ENCODE measurements at places on chromosomes 4 and X.

- DNase-seq = no peak
Observed at GRCh38 chrX:8194216-8194615, 23.1 kb upstream of the VCX2 start.

- no peak for DNase-seq
Observed at GRCh38 chr4:157076578-157076947, 613 bp downstream of the GLRB start.

GRCh38 chr4:29756966-29757365 lies 963.2 kb upstream of the PCDH7 start:
- no peak for DNase-seq

- DNase-seq = peak; percentile 65
Observed at GRCh38 chr4:127400731-127401346, 231.9 kb upstream of the INTU start.

GRCh38 chr4:41323706-41324105 lies 67.0 kb downstream of the UCHL1 start:
- DNase-seq = no peak

DNA sequence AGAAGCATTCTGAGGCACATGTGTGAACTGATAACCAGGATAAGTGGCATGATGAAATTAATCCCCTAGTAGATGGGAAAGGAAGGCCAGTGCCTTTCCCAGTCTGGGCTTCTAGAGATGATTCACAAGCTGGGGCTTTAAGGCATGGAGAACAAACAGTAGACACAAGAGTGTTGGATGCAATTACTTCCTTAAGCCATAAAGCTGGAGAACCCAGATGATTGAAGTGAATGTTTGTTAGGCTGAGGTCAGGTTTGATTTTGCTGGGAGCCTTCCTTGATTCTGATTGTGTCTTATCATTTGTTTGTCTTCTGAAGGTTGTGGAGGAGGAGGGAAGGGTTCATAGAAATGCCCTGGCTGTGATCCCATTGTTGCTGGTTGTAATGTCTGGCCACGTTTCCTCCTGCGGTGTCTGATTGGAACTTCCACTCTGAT lies 125.2 kb downstream of the NHS start:
- peak; percentile 28 for DNase-seq

- DNase-seq = no peak
Observed at GRCh38 chr4:144894573-144894972, 203.4 kb downstream of the ANAPC10 start.

DNA sequence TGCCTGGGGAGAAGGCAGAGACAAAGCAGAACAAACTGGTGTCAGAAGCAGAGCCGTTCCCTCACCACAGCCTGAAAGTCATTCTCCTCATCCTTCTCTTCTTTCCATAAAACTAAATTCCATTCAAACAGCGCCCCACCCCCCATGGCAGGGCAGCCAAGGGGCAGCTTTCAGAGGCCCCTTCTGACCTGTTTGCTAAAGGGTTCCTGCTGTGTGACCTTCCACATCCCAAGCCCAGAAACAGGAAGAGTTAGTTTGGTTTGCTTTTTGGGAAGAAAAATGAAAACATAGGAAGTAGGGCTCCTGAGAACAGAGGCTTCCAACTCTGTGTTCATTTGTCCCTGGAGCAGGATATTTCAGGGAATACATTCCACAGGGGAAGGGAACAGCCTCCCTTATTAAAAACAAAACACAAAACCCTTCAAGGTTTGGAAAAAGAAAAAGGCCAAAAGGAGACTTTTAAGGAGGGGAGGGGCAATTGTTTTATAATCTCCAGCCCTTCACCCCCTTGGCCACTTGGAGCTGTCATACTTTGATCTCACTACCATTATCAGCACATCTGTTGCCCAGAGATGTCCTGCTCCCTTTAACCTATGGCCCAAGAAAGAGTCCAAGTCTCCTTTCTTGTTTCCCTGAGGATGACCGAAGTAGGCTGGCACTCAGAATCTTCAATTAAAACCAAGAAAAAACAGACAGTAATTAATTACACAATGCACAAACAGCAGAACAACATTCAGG lies 25.3 kb downstream of the STARD8 start:
- no peak for DNase-seq

GRCh38 chr4:66855956-66856355 lies 689.3 kb downstream of the CENPC start:
- DNase-seq = no peak

GRCh38 chrX:100654261-100654660 lies 10.3 kb downstream of the SRPX2 start:
- DNase-seq = no peak

GRCh38 chr4:38046727-38047489 lies 86.7 kb downstream of the PTTG2 start:
- no peak for DNase-seq

DNA sequence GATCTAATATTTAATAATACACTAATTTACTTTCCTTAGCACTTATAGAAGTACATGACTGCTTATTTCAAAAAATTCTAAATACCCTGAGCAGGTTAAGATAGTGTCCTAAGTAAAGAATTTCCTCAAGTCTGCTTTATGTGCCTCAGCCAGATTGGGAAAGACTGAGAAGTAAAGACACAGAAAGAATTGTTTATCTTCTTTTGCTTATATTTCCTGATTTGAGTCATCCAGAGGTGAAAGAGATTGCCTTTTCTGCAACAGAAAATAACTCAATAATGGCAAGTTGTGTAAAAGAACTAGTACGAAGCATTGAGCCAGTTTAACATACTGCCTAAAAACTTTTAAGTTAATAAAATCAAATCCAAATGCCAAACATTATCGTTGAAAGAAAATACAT lies 45.0 kb downstream of the NAF1 start:
- no peak for DNase-seq

Measured in AG09319 (cell line).